ENCODE measurements at places on chromosomes 2 and 18. TPM values are rescaled to one million over a fixed set of nuclear protein-coding genes. Genes with fewer than 3 reads are reported as not detected.

The CTDSP1 gene
- total RNA-seq, result 77.3 TPM

The DSC1 gene
- total RNA-seq, result not detected

The DSG1 gene
- total RNA-seq, result not detected

The CYRIA gene
- 0.26 TPM for total RNA-seq

The RAD51AP2 gene
- total RNA-seq, result not detected
